CD4-positive, alpha-beta T cell treated with Interleukin-4 for 1 hour (primary cell): ENCODE measurements at places on chromosomes 5 and 9.

- DNase-seq, result no peak
Measured at GRCh38 chr9:132823370-132824145, 54.5 kb downstream of the AK8 start.

DNA sequence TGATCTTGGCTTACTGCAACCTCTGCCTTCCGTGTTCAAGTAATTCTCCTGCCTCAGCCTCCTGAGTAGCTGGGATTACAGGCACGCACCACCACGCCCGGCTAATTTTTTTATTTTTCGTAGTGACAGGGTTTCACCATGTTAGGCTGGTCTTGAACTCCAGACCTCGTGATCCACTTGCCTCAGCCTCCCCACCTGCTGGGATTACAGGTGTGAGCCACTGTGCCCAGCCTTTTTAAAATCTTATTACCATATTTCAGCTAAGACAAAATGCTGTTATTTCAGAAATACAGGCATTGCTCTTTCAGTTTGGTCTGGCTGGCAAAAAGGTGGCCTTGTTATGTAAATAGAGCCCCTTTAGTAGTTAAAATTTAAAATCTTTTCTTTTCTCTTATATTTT, 46.9 kb upstream of the GLDC start:
- no peak for DNase-seq

- DNase-seq, result no peak
Measured at GRCh38 chr9:37574241-37574721, 1.9 kb downstream of the FBXO10 start.

GRCh38 chr5:32869216-32869615, 158.1 kb downstream of the NPR3 start:
- DNase-seq, result no peak

DNA sequence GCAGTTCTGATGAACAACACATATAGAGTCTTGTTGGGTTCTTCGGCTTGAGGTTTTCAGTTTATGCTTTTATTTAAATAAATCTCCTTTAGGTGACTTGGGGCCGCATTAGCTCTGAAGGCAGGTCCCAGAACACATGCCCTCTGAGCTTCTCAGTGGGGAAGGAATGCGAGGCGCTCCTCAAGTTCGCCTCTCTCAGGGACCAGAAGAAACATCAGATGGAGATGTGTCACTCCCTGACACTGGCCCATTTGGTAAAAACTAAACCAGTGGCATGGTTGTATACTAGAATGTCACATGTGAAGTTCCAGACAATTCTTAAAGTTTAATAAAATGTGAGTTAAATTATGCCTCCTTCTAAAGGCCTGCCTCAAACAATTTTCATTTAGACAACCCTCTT, 1.9 kb downstream of the MACROH2A1 start:
- no peak for DNase-seq

- DNase-seq, result no peak
Measured at GRCh38 chr5:137312011-137312410, 187.1 kb downstream of the SPOCK1 start.

GRCh38 chr5:33277061-33277650, 163.6 kb upstream of the TARS1 start:
- no peak for DNase-seq

DNA sequence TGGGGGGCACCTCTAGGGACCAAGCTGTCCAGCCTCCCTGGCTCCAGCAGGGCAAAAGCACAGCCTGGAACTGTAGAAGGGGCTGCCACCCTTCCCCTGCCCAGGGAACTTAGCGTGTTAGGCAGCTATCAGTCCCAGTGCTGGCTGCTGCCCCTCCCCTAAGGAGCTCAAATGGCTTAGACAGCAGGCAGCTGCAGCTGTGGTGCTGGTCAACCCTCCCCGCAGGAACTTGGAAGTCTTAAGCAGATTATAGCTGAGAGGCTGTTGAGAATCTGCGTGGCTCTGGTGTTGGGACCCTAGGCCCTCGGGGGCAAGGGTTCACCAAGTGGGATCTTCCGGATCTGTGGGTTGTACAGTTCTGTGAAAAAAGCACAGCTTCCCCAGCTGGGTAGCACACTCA, 536.5 kb upstream of the CDH10 start:
- DNase-seq, result no peak
